ENCODE measurements at places on chromosomes 13 and 19. TPM values are rescaled to one million over a fixed set of nuclear protein-coding genes. Genes with fewer than 3 reads are reported as not detected.

DNA sequence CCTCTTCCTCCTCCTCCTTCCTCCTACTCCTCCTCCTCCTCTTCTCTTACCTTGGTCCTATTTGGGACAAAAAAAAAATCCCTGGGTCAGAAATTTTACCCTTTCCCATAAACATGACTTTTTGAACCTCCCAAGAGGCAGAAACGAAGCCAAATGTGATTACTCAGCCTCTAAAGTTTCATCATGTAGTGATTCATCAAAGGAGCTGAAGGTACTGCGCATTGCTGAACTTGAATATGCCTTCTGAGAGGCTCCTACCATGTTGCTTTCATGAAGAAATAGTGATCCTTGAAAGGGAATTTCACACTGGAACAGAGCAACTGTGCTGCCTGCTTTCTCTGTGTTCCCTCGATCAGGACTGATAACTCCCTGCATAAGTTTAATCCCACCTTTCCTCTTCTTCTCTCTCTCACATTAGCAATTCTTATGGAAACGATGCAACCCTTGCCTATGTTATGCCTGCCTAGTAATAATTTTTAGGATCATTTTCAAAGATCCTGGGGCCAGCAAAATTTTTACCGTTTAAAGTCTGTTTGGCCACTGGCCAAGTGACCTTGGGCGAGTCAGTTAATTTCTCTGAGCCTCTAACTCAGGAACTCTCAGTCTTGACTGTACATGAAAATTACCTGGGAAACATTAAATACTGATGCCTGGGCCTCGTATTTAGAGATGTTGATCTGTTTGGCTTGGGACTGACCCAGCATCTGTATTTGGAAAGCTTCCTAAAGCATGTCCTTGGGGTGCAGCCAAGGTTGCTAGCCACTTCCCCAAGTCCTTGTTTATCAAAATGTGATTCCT is 149.5 kb downstream of the DCT start:
- peak; percentile 41 for DNase-seq

DNA sequence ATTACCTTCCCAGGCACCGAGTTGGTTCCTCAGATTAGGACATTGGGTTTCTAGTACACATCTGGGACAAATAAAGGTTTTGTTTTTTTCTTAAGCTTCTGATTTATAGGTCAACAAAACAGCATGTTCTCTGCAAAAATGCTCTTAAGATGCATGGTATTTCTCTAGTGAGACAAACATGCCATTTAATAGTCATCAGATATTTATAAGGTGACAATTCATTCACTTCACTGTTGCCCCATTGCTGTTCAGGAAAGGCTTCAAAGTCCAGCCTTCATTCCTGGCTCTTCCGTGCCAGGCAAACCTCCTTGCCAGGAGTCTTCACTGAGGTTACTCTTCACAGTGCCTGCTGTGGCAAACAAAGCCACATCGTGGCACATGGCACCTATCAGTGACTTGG is 156.3 kb upstream of the FNDC3A start:
- no peak for DNase-seq

- DNase-seq: no peak
Observed at GRCh38 chr13:66341635-66342377, 888.3 kb downstream of the PCDH9 start.

DNA sequence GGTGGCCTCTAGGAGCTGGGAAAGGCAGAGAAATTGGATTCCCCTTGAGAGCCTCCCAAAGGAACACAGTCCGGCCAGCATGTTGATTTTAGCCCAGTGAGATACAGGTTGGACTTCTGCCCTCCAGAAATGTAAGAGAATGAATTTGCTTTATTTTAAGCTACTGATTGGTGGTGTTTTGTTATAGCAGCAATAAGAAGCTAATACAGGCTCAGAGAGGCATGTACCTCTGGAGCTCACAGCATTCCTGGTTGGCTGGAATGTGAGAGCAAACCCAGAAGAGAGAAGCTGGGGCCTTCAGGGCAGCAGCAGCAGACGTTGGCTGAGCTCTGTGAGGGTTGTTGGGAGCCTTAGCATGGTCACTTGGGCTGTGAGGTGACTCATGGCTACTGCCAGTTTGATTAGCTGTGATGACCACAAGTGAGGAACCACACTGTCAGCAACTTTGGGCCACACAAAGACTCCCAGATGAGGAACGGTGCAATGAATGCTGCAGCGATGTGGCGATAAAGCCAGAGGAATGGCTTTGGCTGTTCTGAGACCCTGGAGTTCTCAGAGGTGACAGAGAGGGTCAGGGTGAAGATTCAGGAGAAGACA is 80.1 kb downstream of the CYSLTR2 start:
- no peak for DNase-seq

DNA sequence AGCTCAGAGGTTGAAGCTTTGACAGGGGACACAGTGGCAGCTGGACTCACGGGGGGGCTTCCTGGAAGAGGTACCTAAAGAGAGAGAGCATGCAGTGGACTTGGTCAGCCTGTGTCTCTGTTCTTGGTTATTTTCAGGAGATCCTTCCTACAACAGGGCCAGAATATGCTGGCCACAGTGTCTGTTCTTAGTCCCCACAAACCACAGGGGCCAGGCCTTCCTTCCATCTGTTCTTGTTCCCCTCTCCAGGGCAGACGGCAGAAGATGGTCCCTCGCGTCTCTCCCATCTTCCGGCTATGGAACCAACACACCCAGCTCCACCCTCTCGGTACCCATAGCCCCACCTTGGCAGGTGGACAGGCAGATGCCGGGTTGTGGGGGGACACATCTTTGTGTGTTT is 24.8 kb downstream of the MAST3 start:
- no peak for DNase-seq

- DNase-seq: no peak
Observed at GRCh38 chr13:49046002-49046401, 70.3 kb downstream of the FNDC3A start.

DNA sequence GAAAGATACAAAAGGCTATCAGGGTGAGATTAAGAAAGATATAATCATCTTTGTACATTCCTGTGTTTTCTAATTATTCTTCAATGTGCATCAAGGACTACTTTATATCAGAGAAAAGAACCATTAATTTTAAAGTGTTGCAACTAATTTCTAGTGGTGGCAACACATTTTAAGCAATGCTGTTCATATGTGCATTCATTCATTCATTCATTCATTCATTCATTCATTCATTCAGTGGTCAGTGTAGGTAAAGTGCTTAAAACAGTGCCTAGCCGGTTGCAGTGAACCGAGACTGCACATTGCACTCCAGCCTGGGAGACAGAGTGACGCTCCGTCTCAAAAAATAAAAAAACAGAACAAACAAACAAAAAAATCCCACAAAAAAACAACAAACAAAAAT is 155.7 kb upstream of the ZNF536 start:
- DNase-seq: no peak

PDCD2L gene
- total RNA-seq: 18.2 TPM

NTN5 gene
- not detected for total RNA-seq

GPR42 gene
- not detected for total RNA-seq

CACNG7 gene
- total RNA-seq: not detected

CD22 gene
- under 0.01 TPM for total RNA-seq

RNF225 gene
- total RNA-seq: not detected

CLIP3 gene
- total RNA-seq: 14.1 TPM

Measured in uterus (tissue), 4 donors.